ENCODE measurements at places on chromosomes 2 and 18.

- no peak for DNase-seq
Observed at GRCh38 chr2:138730497-138731030, 49.6 kb downstream of the NXPH2 start.

GRCh38 chr18:23721696-23722480 is 32.6 kb downstream of the LAMA3 start:
- no peak for DNase-seq

- DNase-seq = no peak
Observed at GRCh38 chr2:169072163-169072925, 3.0 kb downstream of the DHRS9 start.

- no peak for DNase-seq
Observed at GRCh38 chr18:69758458-69758857, 189.2 kb downstream of the CD226 start.

DNA sequence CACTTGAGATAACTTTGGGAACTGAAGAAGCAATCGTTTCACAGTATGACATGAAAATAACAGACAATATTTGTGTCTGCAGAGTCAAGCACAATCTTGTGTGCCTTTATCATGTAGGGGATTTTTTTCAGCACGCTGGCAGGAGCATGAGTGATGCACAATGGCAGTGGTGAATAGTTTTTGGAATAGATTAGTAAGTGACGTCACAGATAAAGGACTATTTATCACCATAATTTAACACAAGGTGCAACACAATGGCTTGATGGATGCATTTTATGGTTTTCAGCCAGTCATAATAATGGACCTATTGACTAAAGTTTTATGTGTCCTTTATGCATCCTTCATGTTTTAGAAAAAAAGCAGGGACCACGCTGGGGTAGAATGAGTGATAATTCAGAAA is 559.8 kb upstream of the FANCL start:
- no peak for DNase-seq

- DNase-seq = no peak
Observed at GRCh38 chr2:227123697-227124096, 40.3 kb downstream of the COL4A4 start.

- DNase-seq = no peak
Observed at GRCh38 chr2:229810786-229811185, 96.4 kb upstream of the DNER start.

DNA sequence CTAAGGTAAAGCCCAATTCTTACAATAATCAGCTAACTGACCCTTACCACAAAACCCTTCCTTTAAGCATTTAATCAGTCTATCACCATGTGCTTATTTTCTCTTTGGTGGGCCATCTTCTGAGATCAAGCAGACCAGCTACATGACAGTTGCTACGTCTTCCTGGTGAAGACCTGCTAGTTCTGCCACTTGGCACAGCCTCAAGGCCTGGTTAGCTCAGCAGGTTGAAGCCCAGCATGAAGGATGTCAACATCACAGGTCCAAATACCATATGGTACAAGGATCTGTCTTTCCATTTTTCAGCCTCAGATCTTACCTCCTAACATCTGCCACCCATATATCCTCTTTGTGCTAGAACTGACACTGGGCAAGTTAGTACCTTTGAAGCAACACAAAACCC is 636.9 kb downstream of the LRP1B start:
- DNase-seq = no peak

DNA sequence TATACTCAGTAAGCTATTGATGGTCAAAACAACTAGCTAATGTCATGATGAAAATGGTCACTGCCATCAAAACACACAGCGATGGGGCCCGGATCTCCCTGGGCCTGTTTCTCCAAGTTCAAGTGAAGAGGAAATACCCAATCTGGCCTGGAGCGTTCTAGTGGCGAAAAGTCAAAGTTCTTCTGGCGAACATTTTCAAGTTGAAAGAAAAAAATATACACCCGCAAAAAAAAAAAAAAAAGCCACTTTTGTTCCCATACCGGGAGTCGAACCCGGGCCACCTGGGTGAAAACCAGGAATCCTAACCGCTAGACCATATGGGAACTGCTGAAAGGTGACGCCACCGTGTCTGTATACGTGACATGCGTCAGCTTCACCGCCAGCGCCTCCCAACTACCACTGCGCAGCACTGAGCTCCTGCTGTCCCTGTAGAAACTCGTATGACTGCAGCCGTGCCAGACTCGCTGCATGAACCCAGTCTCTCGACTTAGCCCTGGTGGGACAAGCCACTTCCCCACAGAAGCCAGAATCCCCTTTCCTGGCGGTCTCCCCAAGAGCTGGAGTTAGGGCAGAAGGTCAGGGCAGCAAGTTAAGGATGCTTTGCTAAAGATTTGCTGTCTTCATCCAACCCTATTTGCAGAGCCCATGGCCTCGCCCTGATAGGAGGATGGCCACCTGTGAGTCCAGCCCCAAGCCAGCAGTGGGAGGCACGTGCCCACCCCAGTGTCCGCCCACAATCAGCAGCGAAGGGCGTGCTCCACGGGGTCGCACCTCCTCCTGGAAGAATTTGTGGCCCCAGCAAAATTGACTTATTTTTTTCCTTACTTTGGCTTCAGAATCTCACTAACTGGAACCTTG is 5.6 kb upstream of the IMP4 start:
- DNase-seq = peak; percentile 60

GRCh38 chr2:26488463-26489212 is 10.7 kb upstream of the OTOF start:
- no peak for DNase-seq

DNA sequence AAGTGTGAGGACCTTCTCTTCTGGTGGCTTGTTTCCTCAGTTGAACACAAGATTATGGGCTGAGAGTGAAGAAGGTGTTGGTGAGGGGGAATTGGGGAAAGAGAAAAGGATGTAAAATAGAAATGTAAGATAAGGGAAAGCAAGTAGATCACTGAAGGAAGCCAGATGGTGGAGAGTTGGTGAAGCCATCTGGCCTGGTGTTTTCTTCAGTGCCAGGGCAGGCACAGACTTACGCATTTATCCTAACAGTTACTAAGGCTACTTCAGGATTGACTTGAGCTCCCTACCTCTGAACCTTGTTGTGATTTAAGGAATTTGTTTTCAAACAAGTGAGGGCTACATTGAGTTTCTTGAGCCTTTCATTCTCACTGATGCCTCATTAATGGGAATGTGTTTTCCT is 113.8 kb downstream of the GALNT1 start:
- no peak for DNase-seq

- no peak for DNase-seq
Observed at GRCh38 chr2:47456851-47457250, 53.9 kb downstream of the MSH2 start.
